Endothelial cell (in vitro differentiated cells): ENCODE measurements at places on chromosomes 2 and 18. TPM values are rescaled to one million over a fixed set of nuclear protein-coding genes. Genes with fewer than 3 reads are reported as not detected.

- DNase-seq = no peak
These were observed 18.9 kb upstream of the THOC1 start for GRCh38 chr18:286515-287310.

DNA sequence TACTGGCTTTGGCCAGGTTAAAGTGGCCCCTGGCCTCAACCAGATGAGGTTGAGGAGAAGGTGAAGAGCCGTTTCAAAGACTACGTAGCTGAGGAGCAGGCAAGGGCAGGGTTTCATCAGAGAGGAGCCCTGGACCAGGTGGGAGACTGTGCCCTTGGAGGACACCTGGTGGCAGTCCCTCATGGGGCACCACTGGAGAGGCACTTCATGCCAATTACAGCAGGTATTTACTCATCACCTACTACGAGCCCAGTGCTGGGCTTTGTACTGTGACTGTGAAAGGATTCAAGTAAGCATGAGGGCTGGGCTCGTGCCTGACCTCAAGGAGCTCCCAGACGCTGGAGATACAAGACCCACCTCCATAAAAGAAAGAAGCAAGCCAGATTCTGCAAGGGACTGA lies 37.6 kb downstream of the SMAD7 start:
- no peak for DNase-seq

Gene DLX1
- total RNA-seq = 0.87 TPM

GRCh38 chr18:8943900-8944870 lies 158.3 kb upstream of the NDUFV2 start:
- no peak for DNase-seq

- DNase-seq = no peak
These were observed 388.7 kb upstream of the NRP2 start for GRCh38 chr2:205293559-205293958.

DNA sequence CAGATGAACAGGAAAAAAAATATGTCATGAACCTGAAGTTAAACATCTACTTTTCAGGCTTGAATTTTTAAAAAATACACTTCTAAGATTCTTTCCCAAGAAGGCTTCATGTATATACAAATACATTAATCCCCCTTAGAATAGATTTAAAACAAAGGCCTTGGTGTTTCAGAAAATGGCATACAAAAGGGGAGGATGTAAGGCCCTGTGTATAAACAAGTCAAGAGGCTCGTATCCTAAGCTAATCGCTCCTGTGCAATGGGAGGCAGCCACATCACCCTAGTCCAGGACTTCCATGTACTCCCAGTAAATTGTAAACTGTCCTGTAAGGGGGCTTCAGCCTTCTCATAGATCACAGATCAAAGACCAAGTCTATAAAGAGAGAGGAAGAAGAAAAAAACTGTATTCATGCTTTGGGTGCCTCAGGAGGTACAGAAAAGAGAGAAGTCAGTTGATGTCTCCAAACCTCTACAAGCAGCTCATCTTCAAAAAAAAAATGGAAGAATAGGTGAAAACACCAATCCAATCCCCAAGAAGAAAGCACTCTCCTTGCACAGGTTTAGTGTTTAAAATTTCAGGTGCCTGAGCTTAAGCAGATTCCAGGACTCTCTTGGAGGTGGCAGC lies 53.9 kb downstream of the ANKRD44 start:
- DNase-seq = no peak

Gene CHRNG
- not detected for total RNA-seq

Gene WDSUB1
- 5.4 TPM for total RNA-seq

- no peak for DNase-seq
These were observed 7.7 kb downstream of the MGAT5 start for GRCh38 chr2:134261398-134262131.

DNA sequence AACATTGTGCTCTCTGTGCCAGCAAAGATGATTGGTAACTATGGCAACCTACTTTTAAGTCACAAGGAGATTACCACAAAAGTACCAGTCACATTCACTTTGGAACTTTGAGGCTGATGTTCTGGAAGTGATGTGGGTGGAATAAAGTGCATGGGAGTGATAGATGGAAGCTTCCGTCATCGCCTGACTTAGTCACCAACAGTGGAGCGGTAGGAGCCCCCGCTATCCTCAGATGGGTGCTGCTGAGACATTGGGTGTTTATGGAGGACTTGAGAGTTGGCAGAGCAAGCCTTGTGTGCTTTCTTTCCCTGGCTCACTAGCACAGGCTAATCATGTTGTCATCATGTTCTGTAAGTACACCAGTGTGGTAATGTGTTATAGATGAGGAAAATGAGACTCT lies 4.6 kb downstream of the PPP1R7 start:
- no peak for DNase-seq

Gene MAP3K2
- 27.3 TPM for total RNA-seq

Gene EN1
- total RNA-seq = 0.87 TPM

DNA sequence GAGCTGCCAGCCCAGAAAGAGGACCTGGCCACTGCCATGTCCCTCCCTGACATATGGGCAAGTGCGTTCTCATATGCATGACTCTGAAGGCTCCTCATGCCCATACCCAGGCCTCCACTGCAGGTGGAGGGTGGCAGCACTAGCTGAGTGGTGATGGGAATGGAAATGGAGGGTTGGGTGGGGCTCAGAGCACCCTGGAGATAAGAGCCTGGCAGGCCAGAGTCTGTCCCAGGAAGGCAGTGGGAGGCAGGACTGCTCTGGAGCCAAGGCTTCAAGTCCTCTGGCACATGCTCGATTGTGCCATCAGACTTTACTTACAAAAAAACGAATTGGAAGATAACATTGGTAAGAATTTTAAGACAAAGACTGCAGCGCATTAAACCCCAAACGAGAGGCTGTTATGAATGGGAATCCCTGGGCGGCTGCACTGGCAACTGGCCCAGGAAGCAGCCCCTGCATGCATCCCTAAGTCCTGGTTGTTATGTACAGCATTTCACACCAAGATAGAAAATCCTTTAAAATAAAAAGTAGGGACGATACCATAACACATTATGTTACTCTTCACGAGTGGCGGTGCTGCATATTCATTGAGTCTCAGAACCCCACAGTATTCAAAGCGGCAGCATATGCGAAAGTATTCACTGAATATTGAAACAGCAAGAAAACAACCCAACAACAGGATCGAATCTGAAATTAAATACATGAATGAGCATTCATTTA lies 81.7 kb upstream of the FAM98A start:
- no peak for DNase-seq

DNA sequence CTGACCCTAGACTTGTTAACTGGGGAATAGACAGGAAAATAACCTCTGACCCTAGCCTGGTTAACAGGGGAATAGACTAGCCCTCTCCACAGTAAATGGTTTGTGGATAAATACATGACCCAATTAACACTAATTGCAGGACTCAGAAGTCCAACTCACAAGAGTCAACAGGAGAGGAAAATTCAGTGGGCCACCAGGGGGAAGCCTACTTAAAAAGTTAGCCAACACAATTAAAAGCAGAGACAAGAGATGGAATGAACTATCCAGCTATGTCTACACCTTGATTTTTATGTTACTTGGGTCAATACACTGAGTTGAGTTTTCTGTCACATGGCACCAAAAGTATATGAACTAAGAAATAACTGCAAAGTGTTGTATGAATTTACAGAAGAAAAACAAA lies 158.8 kb upstream of the SLC39A10 start:
- DNase-seq = peak; percentile 34

Gene MEP1B
- total RNA-seq = 0.15 TPM

DNA sequence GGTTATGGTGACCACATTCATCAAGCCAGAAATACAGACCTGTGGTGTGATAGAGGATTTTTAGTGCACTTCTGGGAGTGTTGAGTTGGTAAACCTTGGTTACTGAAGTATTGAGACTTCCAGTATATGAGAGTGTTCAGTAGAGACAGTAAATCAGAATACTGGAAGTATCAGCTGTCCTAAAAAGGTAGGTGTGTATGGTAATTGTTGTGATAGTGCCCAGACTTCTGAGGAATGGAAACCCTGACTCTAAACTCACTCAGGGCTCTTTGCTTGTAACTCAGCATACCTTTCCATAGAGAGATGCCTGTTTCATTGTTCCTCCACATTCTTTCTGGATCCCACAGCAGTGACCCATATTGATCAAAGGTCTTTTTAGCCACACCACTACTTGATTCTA lies 217.1 kb downstream of the SETBP1 start:
- DNase-seq = no peak

GRCh38 chr2:203567691-203568090 lies 32.6 kb upstream of the RAPH1 start:
- no peak for DNase-seq

- peak; percentile 49 for DNase-seq
These were observed 115.7 kb downstream of the VIT start for GRCh38 chr2:36812196-36812595.

Gene CNDP1
- total RNA-seq = not detected

DNA sequence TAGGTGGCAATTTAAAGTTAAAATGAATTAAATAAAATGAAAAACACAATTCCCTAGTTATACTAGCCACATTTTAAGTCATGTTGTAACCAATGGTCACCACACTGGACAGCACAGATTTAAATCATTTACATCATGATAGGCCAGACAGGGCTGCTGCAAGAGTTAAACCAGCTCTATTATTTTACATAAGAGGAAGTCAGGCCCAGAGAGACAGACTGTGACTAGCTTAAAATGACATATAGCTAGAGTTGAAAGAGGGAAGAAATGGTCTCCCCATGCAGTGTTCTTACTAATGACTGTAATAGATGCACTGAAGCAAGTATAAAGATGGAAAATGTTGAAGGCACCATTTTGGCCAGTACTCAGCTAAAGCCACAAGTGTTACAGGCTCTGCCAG lies 69.6 kb downstream of the SLC66A3 start:
- no peak for DNase-seq

Gene LYPD6B
- 4.8 TPM for total RNA-seq

Gene HMSD
- not detected for total RNA-seq

GRCh38 chr2:83953697-83954096 lies 505.4 kb downstream of the SUCLG1 start:
- DNase-seq = no peak

DNA sequence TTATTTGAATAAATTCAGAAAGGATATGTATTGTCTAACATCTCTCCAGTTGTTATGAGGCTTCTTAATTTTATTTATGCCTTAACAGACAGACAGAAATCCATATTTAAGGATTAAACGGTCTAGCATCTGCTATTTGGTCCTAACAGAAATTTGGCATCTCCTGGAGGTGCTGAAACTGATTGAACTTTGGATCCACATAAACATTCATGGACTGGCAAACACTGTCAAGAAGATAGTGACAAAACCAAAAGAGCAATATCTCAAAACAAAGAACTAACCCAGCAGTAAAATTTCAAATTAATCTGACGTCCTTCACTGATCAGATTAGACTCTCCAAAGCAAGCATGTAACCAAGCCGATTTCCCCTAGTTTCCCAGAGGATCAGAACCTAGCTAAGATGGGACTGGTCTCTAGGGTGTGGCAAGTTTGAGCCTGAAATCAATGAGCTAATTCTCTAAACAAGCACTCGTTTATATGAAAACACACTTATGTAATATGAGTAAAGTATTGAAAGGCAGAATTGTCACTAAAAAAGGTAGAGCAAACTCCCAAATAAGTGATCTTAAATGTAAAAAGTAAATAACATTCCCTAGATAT lies 139.5 kb downstream of the NOL4 start:
- no peak for DNase-seq

DNA sequence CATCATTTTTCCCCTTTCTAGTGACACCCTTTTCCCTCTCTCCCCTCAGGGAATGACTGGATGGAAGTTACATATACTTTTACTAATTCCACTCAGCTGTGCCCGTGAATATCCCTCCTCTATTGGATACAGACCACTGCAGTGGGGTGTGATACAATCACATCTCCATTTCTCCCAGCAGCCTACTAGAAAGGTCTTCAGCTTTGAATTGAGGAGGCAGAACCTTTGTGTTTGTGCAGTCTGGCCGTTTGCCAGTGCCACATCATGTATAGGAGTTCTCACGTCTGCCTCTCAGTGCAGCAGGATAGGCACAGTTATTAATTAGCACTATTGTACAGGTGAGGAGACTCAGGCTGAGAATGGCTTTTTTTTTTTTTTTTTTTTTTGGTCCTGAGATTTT lies 16.4 kb downstream of the TNFRSF11A start:
- DNase-seq = no peak

Gene IL1F10
- total RNA-seq = not detected

GRCh38 chr18:63298400-63299365 lies 20.9 kb downstream of the BCL2 start:
- no peak for DNase-seq

DNA sequence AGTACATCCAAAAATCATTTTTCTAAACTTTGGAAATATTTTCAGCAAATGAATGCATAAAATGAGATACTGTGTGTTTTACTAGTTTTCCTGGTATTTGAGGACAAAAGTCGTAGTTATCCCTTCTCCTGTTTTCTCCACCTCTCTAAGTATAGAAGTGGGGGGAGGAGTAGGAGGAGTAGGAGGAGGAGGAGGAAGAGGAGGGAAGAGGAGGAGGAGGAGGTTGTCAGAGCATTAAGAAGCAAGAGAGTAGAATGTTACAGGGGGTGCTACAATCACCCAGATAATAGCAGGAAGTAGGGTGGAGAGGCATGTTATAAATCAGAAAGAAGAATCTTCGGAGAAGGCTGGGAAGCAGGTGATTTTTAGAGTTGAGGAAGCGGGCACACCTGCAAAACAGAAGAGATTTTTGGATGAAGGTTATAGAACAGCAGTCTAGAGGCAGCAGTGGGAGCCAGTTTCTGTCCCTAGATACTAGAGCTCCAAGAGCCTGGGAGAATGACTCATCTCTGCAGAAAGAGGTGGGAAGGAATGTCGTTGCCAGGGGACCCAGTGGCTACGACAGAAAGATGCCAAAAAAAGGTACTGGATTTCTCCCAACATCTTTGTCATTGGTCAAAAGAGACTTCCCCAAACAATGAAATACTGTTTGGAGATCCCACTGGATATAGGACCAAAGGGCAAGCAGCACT lies 44.2 kb upstream of the AQP4 start:
- DNase-seq = no peak

Gene ZSWIM2
- not detected for total RNA-seq
